ENCODE measurements at places on chromosomes 16 and 17. TPM values are rescaled to one million over a fixed set of nuclear protein-coding genes. Genes with fewer than 3 reads are reported as not detected.

GRCh38 chr17:59387351-59388068, 56.1 kb downstream of the YPEL2 start:
- DNase-seq: no peak

DNA sequence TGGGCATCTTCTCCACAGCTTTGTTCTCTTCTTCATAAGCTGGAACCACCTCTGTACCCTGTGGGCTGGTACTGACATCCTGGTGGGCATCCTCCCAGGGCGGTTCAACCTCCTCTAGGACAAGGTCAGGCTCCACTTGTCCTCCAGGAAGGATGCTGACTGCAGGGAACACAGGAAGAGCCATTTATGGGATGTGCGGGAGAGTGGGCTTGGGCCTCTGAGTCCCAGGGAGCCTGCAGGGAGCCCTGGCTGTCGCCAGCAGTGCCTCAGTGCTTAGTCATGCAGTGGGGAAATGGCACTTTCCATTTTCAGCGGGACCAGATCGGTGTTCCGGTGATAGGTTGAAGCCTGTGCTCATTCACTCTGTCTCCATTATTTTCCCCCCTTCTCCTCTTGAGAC, 20.5 kb downstream of the CNGB1 start:
- DNase-seq: no peak

- no peak for DNase-seq
Measured at GRCh38 chr17:68310152-68310551, 18.9 kb downstream of the ARSG start.

DNAI2 gene
- total RNA-seq: not detected

GRCh38 chr16:31083556-31083955, 5.2 kb downstream of the PRSS53 start:
- no peak for DNase-seq

NPIPA8 gene
- 18.5 TPM for total RNA-seq

PRDM7 gene
- not detected for total RNA-seq

All from OCI-LY7 (cell line).